ENCODE measurements at places on chromosomes 5 and 9. TPM values are rescaled to one million over a fixed set of nuclear protein-coding genes. Genes with fewer than 3 reads are reported as not detected.

DNM1 gene
- total RNA-seq: 50.4 TPM

- no peak for DNase-seq
- no peak overlapping the region for H3K4me3 ChIP-seq
- no peaks in the 10 kb centered on the region for H3K27me3 ChIP-seq
- no peaks in the 10 kb centered on the region for H3K36me3 ChIP-seq
- no peak overlapping the region for H3K27ac ChIP-seq
- no peaks in the 10 kb centered on the region for H3K4me1 ChIP-seq
These were observed 27.5 kb upstream of the BOD1 start for GRCh38 chr5:173643964-173644363.

- H3K27ac ChIP-seq: peak overlapping the region; percentile 51
- H3K4me1 ChIP-seq: peaks cover 4% of the 10 kb centered on the region
- DNase-seq: no peak
These were observed 22.0 kb downstream of the CDC42SE2 start for GRCh38 chr5:131285703-131286399.

OGN gene
- 33.9 TPM for total RNA-seq

- H3K27me3 ChIP-seq: peaks cover 11% of the 10 kb centered on the region
- H3K36me3 ChIP-seq: no peaks in the 10 kb centered on the region
- no peak for DNase-seq
- no peak overlapping the region for H3K27ac ChIP-seq
- peaks cover 19% of the 10 kb centered on the region for H3K4me1 ChIP-seq
- H3K4me3 ChIP-seq: no peak overlapping the region
These were observed 36.0 kb downstream of the FAM78A start for GRCh38 chr9:131240047-131240921.

TAF11L5 gene
- not detected for total RNA-seq

SPATA31A3 gene
- total RNA-seq: not detected

DNA sequence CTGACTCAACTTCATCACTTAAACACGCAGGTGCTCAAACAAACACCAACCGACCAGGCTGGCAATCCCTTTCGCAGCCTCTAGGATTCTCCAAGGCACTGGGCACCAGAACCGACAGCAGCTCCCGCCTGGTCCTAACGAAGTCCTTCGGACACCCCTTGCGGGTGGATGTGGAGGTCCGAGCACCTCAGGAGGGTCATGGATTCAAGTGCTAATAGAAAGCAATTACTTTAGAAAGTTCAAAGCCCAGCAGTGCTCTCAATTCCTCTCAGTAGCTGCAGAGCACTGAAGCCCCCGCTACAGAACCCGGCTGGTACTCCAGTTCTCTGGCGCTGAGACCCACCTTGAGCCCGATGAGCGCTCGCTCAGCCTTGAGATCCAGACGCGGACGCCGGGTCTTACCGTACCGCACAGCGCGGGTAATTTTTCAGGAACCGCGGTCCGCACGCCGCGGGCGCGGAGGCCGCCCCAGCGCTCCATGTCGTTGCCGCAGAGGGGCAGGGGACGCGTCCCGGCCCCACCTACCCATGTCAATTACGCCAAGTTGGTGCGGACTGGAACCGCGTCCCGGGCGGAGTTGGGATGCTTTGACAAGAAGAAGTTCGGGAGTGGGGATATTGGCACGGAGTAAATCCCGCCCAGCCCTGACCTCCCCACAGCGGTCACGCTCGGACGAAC, 638 bp downstream of the MARCHF3 start:
- H3K4me3 ChIP-seq: peak overlapping the region; percentile 89
- peaks cover 5% of the 10 kb centered on the region for H3K4me1 ChIP-seq
- H3K27ac ChIP-seq: peak overlapping the region; percentile 34
- no peaks in the 10 kb centered on the region for H3K27me3 ChIP-seq

- H3K27ac ChIP-seq: no peak overlapping the region
- H3K4me3 ChIP-seq: no peak overlapping the region
- H3K4me1 ChIP-seq: no peaks in the 10 kb centered on the region
- no peaks in the 10 kb centered on the region for H3K36me3 ChIP-seq
- no peaks in the 10 kb centered on the region for H3K27me3 ChIP-seq
- no peak for DNase-seq
These were observed 13.7 kb downstream of the DOCK2 start for GRCh38 chr5:169650701-169651331.

DNA sequence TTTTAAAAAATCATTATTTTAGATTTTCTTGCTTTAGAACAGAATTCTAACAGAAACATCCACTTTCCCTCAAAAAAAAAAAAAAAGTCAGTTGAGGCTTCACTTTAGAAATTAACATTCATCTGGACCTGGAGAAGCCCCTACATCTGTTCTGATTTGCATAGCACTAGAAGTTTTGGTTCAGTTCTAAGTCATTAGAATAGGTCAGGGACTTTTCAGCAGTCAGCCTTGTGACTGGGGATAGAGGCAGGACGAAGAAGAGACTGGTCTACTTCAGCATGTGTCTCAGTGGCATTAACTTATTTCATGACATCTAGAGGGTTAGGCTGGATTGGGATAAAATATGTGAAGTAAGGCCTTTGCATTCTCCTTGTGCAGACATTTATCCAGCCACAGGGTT, 215.8 kb upstream of the DAB2 start:
- DNase-seq: no peak
- H3K4me3 ChIP-seq: no peak overlapping the region
- H3K4me1 ChIP-seq: no peaks in the 10 kb centered on the region

EGR1 gene
- 14.1 TPM for total RNA-seq

MYMK gene
- total RNA-seq: not detected

DNA sequence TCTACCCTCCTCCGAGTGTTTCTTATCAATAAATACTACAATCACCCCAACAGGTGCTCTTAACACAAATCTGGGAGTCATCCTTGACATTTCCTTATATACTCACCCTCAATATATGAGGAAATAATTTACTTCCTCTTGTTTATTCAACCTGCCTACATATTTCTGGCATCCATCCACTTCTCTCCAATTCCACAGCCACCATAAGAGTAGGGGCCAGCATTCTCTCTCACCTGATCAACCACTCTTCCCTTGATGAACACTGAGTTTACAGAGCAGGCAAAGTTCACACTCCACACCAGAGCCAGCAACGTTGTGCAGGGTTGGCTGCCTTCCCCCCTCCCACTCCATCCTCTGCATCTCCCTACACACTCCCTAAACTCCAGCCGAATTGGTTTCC, 904.3 kb upstream of the DMAC1 start:
- H3K27ac ChIP-seq: no peak overlapping the region
- DNase-seq: no peak
- H3K36me3 ChIP-seq: no peaks in the 10 kb centered on the region
- no peaks in the 10 kb centered on the region for H3K4me1 ChIP-seq
